ENCODE measurements at places on chromosomes 4 and X. TPM values are rescaled to one million over a fixed set of nuclear protein-coding genes. Genes with fewer than 3 reads are reported as not detected.

DNA sequence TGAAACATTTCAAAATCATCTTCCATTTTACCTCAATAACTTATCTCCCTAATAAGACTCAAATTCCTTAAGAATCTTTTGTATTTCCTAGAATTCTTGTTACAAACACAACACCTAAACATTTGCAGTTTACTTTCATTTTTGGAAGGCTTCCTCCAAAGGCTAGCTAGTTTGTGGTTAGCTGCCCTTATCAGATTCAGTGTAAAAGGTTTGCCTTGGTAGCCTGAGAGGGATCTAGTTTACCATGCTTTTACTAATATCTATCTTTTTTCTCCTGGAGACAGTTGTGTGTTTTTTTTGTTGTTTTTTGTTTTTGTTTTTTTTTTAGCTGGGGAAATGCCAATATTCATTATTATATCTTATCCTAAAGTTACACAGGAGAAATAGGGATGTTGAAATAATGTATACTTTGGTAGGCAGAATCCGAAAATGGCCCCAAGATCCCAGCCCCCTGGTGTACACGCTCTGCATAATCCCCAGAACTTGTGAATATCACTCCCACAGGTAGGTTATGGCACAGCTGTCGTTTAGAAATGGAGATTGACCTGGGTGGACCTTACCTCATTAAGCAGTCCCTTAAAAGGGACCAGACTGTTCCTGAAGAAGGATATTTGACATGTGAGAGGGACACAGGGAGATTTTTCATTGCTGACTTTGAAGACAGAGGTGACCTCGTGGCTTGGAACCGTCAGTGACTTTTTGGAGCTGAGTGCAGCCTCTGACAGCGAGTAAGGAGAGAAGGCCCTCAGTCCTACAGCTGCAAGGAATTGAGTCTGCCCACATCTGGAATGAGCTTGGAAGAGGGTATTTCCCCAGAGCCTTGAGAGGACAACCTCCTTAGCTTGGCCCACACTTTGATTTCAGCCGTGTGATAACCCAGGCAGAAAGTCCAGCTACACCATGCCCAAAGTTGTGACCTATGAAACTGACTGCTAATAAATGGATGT lies 33.4 kb downstream of the SEPTIN11 start:
- no peak for DNase-seq

DNA sequence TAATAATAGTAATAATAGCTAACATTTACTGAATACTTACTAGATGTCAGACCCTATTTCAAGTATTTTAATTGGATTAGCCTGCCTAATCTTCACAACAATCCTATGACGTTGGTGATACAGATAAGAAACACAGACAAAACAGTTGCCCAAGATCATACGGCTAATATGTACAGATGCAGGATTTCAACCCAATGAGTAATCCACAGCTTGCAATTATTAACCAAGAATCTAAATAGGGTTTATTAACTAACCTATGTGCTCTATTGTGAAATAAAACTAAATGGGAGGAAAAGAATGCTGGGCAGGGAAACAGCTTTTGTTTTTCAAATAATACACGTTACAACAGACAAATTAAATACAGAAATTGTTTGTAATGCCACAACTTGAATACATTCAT lies 23.4 kb downstream of the FBXO8 start:
- DNase-seq = no peak

- no peak for DNase-seq
Measured at GRCh38 chr4:142341268-142341667, 504.8 kb downstream of the INPP4B start.

GRCh38 chrX:40095583-40096394 lies 2.0 kb downstream of the BCOR start:
- DNase-seq = no peak

DNA sequence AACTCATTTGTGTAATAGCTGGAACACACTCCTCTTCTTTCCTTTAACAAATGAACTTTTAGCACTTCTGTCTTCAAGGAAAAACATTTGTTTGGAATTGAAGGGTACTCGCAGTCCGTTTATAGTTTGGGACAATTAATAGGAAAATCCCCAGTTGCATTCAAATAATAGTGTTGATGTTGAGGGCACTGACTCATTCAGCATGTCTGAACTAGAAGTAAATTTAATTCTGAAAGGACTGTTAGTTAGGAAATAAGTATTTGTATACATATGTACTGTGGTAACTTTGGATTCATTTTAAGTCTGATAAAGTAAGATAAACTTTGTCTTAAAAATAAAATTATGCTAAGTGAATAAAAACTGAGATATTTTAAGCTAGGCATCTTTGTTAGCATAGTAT lies 27.2 kb downstream of the FAM199X start:
- no peak for DNase-seq

GRCh38 chr4:82818664-82819662 lies 20.4 kb upstream of the SCD5 start:
- no peak for DNase-seq

DNA sequence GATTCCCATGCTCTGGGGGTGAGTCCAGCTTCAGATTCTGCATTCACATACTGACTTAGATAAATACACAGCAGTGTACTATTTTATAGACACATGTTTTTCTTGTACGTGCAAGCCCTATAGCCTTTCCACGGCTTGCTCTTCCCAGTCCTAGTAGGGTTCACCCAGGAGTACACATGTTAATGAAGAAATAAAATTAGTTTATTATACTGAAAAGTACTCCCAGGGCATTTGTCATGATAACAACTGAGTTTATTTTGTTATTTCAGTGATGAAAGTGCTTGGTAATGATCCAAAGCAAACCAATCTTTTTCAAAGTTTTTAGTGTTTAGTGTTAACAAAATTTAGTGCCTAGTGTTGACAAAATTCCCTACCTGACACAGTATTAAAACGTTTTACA lies 21.3 kb downstream of the MAPK10 start:
- no peak for DNase-seq

GRCh38 chr4:19905024-19905423 lies 346.7 kb upstream of the SLIT2 start:
- no peak for DNase-seq

- DNase-seq = no peak
Measured at GRCh38 chrX:154325541-154325940, 29.9 kb downstream of the TKTL1 start.

DNA sequence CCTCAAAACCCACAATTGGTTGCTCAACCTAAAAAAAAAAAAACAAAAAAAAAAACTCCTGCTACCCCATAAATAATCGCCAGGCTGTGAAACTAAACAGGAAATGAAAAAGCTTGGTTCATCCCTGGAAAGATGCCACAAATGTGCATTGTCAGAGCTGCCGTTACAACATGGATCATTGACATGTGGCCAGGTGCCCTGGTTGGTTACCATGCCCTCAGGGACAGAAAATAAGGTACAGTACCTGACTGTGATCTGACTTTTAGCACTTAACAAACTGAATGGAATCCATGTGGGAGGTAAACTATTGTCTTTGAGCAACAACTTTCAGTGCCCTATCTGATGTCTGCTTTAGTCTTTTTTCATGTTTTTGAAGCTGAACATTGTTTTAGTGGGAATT lies 118.0 kb upstream of the RPL34 start:
- no peak for DNase-seq

- no peak for DNase-seq
Measured at GRCh38 chrX:57329008-57329407, 42.5 kb downstream of the FAAH2 start.

- no peak for DNase-seq
Measured at GRCh38 chrX:94256396-94256795, 582.4 kb downstream of the FAM133A start.

DNA sequence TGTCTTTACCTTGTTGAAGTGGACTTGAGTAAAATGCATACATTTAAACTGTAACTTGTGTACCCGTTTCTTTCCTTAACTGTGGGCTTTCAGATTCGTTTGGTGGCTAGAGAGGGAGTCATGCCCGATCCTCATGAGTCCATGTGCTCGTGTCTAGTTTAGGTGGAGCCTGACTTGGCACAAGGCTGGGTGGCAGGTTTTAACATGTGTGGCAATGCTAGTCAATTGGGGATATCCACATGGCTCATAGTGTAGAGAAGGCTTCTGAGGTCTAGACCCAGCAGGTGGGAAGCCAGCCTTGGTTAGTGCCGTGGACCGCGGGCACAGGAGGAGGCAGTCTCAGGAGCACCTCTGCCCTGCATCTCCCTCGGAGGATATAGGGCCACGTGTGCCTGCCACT lies 48.5 kb upstream of the CLCN4 start:
- DNase-seq = no peak

DNA sequence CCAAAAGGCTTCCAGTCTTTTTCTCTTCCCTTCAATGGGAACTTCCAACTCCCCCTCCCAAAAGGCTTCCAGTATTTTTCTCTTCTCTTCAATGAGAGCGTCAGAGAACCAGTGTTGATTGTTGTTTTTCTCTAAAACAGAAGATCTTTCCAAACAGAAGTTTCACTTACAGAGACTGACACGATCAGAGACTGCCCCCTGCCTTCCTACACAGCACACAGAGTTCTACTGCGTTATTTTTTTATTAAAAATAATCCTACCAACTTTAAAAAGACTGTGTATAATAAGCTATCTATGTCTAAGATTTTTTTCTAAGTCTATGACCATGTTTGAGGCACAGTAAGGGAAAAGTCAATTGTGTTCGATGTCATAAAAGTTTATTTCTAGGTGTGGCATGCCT lies 3.5 kb upstream of the HTR2C start:
- no peak for DNase-seq

GRCh38 chr4:61194571-61194970 lies 5.6 kb upstream of the ADGRL3 start:
- no peak for DNase-seq

- no peak for DNase-seq
Measured at GRCh38 chrX:12802741-12803140, 11.5 kb downstream of the PRPS2 start.

GRCh38 chrX:10457092-10457491 lies 163.3 kb downstream of the MID1 start:
- DNase-seq = no peak

- DNase-seq = no peak
Measured at GRCh38 chrX:465418-466215, 78.9 kb upstream of the PPP2R3B start.

- DNase-seq = no peak
Measured at GRCh38 chr4:85500110-85500867, 25.3 kb downstream of the ARHGAP24 start.

- DNase-seq = no peak
Measured at GRCh38 chr4:76426272-76426671, 5.3 kb upstream of the CCDC158 start.

DNA sequence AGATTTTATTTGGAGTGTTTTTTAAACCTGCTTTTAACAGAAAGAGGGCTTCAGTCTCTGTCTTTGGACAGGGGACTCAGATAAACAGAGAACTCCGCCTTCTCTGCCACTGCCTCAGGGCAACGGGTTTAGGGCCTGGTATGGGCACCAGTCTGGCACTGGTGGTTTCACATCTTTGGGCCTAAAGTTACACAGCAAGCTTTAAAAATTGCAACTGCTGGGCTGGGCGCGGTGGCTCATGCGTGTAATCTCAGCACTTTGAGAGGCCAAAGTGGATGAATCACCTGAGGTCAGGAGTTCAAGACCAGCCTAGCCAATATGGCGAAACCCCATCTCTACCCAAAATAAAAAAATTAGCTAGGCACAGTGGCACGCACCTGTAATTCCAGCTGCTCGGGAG lies 10.3 kb upstream of the NAT8L start:
- no peak for DNase-seq

GRCh38 chr4:6339818-6340445 lies 70.3 kb downstream of the WFS1 start:
- no peak for DNase-seq

GRCh38 chr4:141036786-141037185 lies 96.5 kb downstream of the RNF150 start:
- DNase-seq = no peak

- DNase-seq = no peak
Measured at GRCh38 chrX:41406201-41406600, 40.9 kb upstream of the NYX start.

DNA sequence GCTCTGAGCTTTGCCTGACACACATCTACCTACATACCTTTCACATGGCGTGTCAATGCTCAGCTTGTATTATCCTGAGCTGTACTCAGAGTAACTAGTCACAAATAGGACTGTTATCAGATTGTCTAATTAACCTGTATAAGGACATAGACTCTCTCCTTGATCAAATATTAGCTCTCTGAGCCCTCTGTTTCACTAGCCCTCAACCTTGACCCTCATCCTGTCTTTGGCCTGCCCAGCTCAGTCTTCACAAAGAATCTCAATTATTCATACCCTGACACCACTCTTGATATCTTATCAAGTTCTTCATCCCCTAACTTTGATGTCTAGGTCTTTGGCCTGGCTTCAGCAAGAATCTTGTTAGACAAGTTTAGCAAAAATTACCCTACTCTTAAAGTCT lies 320.7 kb upstream of the PCDH7 start:
- no peak for DNase-seq

DNA sequence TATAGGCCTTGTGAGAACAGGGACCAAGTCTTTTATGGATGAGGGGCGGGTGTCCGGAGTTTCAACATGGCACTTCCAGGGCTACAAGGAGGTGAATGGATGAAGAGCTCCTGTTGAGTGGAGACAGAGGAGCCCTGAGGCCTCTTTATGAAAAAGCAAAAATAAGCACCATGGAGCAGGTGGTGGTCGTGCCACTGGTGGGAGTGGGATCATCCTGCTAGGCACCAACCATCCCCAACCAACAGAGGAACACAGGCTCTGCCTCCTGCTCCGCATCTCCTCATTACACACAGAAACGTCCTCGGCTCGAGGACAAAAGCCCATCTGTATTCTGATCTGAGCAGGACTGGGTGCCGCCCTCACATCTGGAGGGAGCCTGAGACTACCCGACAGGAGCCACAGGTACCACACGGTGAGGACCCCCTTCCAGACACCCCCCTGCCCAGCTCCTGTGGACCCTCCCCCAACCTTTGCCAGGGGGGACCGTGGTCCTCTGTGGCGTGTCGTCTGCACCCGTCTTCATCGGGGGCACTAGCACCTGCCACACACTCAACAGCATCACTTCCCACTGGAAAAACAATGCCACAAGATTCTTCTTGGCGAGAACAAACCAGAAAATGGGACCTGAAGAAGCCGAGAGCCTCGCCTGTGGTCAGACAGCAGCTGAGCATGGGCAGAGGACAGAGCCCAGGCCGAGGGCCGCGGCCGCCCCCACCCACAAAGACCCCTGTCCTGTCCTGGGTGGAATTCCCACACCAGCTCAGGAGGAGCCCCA lies 3.9 kb upstream of the PDE6B start:
- no peak for DNase-seq

The PAGE4 gene
- not detected for polyA plus RNA-seq

The CCDC120 gene
- 4.6 TPM for polyA plus RNA-seq

The NSG1 gene
- 3.4 TPM for polyA plus RNA-seq

The BCLAF3 gene
- polyA plus RNA-seq = 8.3 TPM

The STIM2 gene
- polyA plus RNA-seq = 64.7 TPM

The ARHGAP36 gene
- 522 TPM for polyA plus RNA-seq

The XPNPEP2 gene
- 3.9 TPM for polyA plus RNA-seq

The TMEM271 gene
- polyA plus RNA-seq = not detected

The ZNF827 gene
- polyA plus RNA-seq = 19.0 TPM

Measured in hindlimb muscle (tissue), 1 donor.